ENCODE measurements at places on chromosomes 5 and 9.

GRCh38 chr9:92807031-92807756, 42.6 kb upstream of the BICD2 start:
- DNase-seq, result no peak

GRCh38 chr5:108858959-108859358, 111.3 kb downstream of the FER start:
- DNase-seq, result no peak

GRCh38 chr9:73157811-73158210, 6.1 kb downstream of the ANXA1 start:
- no peak for DNase-seq

- DNase-seq, result no peak
Measured at GRCh38 chr9:100087218-100087617, 11.6 kb downstream of the ERP44 start.

DNA sequence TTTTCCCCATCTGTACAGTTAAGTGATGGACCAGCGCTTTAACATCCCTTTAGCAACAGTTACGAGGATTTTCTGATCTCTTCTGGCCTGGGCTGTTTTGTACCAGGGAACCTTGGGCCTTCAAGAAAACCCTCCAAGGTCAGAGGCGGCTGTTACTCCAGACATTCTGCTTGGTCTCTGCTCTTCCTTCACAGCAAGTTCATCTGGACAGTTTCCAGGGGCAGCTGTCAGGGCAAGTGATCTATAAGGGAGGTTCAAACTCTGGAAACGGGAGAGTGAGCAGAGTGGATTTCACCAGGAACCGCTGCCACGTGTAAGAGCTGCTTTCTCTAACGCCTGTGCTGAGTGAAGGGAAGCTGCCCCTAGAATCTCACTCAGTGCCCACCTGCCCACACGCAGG, 36.7 kb downstream of the ZNF618 start:
- DNase-seq, result no peak

DNA sequence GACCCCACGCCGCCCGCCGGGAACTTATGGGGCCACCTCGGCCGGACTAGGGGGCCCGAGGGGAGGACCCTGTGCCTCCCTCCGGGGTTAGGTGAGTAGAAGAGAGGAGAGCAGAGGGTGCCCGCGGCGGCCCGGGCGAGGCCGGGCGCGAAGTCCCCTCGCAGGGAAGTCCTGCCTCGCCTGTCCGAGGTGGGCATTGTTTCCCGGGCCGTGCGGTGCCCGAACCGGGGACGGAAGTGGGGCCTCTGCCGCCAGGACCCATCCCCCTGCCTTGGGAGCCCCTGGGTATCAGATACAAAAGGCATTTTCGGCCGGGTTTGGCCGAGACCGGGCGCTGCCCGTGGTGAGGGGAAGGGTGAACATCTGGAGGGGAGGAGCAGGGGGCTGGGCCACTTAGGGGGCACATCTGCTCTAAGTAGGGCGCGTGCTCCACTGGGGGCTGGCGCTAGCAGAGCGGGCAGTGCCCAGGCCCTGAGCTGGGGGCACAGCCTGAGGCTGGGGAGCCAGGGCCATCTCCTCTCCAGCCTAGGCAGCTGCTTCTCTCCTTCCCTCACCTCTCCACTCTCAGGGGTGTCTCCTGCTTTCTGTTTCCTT, 48.2 kb downstream of the DAB2IP start:
- DNase-seq, result peak; percentile 68

- no peak for DNase-seq
Measured at GRCh38 chr9:127541865-127542264, 70.2 kb upstream of the STXBP1 start.

GRCh38 chr5:98963019-98963418, 34.2 kb upstream of the CHD1 start:
- DNase-seq, result no peak

- no peak for DNase-seq
Measured at GRCh38 chr5:157279605-157280239, 13.8 kb downstream of the CYFIP2 start.

- DNase-seq, result no peak
Measured at GRCh38 chr5:100855937-100856430, 47.1 kb downstream of the ST8SIA4 start.

GRCh38 chr5:157273131-157273556, 7.2 kb downstream of the CYFIP2 start:
- no peak for DNase-seq

- no peak for DNase-seq
Measured at GRCh38 chr9:526904-527591, 312.4 kb downstream of the DOCK8 start.

DNA sequence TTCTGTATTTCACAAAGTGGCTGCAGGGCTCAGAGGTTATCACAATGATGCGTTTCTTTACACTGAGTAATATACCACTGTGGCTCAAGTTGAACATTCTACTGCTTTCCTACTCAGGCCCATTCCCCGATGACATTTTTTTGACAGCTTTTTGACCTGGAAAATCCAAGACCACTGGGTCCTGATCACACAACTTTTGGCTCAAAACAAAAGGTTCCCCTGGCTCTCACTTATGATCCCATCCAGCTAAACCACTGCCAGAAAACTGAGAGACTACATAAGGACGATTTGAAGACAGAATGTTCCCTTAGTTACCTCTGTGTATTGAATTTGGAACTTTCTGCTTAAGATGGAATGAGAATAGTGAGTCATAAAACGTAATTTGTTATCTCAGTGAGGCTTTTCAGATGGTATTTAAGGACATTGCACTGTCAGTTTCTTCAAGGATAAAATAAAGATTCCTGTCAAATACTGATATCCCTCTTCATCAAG, 78.0 kb upstream of the FBXL7 start:
- no peak for DNase-seq

- no peak for DNase-seq
Measured at GRCh38 chr5:124859027-124859426, 112.6 kb upstream of the ZNF608 start.

- no peak for DNase-seq
Measured at GRCh38 chr5:111730659-111731382, 26.2 kb downstream of the NREP start.

DNA sequence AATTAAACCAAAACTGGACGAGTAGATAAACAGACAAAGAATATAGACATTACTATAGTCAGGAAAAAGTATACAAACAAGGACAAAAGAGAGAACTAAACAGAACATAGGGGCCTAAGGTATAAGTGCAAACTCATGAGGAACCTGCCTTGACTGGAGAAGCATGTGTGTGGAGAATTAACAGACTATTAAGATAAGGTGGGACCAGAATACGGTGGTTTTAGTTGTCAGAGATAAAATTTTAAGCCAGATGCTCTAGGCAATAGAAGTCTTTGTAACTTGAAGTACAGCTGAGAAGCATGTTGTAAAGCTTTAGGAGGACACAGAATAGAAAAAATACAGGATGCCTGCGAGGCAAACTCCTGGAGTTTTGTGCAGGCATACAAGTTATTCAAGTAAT, 707.1 kb downstream of the PTPRD start:
- no peak for DNase-seq

DNA sequence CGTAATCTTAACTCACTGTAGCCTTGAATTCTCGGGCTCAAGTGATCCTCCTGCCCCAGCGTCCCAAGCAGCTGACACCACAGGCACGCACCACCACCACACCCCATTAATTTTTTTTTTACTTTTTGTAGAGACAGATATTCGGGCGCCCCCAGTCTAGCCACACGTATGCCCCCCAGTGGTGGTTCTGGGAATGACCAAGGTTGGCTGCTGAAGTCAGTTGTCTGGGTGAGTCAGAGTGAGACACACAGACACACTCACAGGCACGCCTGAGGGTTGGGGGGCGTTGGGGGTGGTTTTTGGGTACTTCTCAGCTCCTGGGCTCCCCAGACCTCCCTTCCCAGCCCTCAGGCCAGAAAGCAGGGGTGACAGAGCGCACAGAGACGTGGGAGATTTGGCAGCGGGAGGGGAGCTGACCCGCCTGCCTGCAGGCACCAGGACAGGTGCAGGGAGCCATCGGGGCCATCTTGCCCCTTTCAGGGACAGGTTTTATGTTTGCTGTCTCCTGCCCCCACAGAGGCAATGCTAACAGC, 4.2 kb upstream of the ENTPD8 start:
- DNase-seq, result peak; percentile 85

DNA sequence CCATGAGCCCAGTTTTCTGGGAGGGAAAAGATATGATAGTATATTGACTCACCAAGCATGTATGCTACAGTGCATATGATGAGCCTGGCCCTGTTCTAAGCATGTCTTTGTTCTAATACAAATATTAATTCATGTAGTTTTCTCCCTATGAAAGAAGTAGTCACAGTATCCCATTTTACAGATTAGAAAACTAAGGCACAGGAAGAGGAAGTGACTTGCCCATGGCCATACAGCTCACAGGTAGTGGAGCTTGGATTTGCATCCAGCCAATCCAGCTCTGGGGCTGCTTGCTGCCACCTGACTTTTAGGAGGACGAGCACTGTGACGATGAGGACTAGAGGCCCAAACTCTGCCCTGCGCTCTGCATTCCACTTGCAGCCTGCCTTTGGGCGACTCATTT, 76.4 kb downstream of the AK8 start:
- no peak for DNase-seq

DNA sequence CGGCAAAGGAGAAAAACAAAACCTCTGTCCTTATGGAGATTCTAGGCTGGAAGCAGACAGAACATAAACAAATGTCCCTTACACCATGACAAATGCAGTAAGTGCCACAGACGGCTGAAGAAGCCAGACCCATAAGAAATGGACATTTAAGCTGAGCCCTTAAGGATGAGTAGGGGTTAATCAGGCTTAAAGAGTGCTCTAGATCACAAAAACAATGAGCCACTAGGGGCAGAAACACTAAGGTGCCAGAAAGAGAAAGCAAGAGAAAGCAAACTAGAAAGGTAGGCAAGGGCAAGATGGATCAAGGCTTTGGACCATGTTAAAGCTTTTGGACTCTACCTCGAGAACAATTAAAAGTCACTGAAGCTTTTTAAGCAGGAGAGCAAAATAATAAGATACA, 326.9 kb upstream of the WWC1 start:
- DNase-seq, result no peak
